NCI-H82 (cell line): ENCODE measurements at places on chromosomes 11 and 22.

- DNase-seq: no peak
Observed at GRCh38 chr22:18028817-18029527, 4.6 kb upstream of the MICAL3 start.

GRCh38 chr22:42473484-42474193, 41.4 kb upstream of the NFAM1 start:
- DNase-seq: peak; percentile 72

- DNase-seq: no peak
Observed at GRCh38 chr22:47238690-47239473, 476.4 kb downstream of the TBC1D22A start.

DNA sequence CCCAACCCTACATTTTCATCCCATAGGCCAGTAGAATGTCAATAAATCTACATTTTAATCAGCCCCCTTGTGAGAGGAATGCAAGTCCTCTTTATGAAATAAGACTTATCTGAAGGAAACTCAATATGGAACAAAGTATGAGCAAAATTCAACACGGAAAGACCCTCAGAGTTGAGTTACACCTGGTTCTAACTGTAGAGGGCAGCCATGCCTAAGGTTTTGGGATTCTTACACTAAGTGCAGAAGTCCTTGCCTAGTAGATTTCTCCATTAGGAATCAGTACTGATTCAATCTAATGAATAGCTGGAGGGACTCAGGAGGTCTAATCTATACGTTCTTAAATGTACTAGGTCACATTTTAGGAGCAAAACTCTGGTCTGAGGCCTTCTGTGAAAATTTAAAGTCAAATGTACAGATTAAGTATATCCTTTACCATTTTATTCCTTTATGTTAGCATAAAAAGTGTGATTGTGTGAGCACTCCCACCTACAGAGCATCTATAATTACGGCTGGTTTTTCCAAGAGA, 904.5 kb downstream of the DLG2 start:
- peak; percentile 59 for DNase-seq

- DNase-seq: no peak
Observed at GRCh38 chr22:47027766-47028165, 265.3 kb downstream of the TBC1D22A start.

- DNase-seq: no peak
Observed at GRCh38 chr11:45959851-45960250, 37.4 kb downstream of the LARGE2 start.

GRCh38 chr11:84398017-84398626, 1112.0 kb upstream of the CCDC90B start:
- peak; percentile 61 for DNase-seq

- DNase-seq: no peak
Observed at GRCh38 chr22:19840955-19841640, 13.6 kb downstream of the GNB1L start.

GRCh38 chr22:24737582-24737981, 36.9 kb downstream of the PIWIL3 start:
- DNase-seq: no peak
